KBM-7 (cell line): ENCODE measurements at places on chromosomes 2 and 18.

GRCh38 chr2:213036836-213037235 is 114.6 kb downstream of the IKZF2 start:
- no peak for DNase-seq

DNA sequence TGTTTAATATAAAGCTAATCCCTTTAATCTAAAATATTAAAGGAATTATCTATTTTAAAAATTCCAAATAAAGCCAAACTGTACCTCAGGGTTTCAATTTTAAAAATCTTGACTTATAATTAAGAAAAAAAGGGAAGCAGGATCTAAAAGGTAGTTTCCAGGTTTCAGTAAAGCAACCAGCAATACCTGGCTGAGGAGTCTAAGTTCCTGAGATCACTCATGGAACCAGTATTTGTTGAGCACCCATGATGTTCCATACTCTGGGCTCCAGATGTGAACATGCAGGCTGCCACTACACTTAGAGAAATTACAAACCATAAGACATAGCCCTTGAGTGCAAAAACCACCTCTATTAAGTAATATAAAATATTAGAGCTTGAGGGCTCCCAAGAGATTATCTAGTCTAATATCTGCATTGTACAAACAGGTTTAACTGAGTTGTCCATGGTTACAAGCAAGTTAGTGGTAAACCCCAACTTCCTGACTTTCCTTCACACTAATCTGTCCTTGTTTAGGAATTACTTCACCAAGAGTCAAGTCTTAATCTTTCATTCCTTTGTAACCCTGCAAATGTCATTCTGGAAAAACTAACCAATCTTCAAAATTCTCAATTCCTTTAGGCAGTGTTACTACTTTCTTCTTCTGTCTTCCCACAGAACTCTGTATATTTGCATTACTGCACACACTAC is 49.2 kb downstream of the CLASP1 start:
- DNase-seq: no peak

GRCh38 chr2:19949071-19949470 is 40.8 kb downstream of the WDR35 start:
- no peak for DNase-seq

GRCh38 chr18:58135183-58135641 is 91.2 kb downstream of the NEDD4L start:
- DNase-seq: peak; percentile 8

- no peak for DNase-seq
Measured at GRCh38 chr2:190837952-190838361, 42.7 kb upstream of the GLS start.

DNA sequence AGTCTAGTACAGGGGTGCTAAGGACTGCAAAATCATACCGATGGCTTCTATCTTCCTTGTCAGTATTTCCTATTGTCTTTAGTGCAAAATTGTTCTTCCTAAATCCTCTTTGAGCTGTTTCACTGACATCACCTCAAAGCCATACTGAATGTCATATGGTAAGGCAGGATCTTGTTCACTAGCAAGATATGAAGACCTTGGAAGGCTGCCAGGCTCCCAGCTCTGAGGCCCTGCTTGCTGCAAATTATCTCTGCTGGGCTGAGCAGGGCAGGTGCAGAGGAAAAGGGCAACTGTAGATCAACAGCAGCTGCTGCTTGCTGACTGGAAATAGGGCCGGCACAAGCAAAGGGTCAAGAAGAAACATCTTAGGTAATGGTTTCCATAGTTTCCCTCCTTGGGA is 58.2 kb downstream of the PMAIP1 start:
- DNase-seq: peak; percentile 79

GRCh38 chr18:3321133-3321812 is 59.3 kb downstream of the MYL12B start:
- DNase-seq: no peak

DNA sequence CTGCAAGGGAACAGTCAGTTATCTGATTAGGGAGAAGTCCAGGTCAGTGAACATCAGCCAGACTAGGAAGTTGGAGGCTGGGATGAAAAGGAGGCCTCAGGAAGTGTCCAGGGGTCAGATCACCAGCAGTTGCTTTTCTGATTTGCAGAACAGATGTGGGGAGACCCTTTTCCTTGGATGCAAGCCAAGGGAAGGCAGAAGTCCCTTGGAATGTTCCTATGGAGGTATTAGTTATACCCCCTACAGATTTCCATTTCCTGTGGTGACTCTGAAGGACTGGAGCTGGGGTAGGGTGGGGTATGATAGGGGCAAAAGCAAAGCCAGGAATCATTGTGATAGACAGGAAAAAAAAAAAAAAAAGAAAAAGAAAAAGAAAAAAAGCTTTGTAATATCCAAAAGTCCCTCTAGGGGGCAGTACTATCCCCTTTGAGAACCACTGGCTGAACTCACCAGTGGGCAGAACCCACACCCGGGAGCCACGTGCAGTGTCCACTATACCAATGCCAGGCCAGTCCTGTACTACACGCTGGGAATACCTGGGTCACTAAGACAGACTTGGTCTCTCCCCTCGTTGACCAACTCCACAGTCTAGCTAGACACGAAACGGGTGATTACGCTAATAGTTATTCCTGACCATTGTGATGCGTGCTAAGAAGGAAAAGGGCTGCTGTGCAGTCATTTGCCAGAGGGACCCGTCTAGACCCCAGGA is 7.4 kb downstream of the DYSF start:
- DNase-seq: peak; percentile 61

DNA sequence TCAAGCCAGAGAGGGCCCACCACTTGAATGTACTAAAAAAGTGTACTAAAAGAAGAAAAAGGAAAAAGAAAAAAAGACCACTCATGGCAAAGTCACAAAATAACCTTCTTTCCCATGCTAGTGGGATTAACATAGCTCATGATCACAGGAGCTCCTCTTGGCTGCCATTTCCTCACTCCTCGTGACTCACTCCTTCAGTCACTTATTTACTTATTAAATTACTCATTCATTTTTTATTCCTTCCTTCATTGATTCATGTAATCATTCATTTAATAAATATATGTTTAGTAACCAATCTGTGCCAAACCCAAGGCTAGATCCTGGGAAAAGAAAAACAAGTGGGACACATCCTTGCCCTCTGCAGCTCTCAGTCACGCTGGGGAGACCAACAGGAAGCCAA is 300.5 kb downstream of the INSIG2 start:
- DNase-seq: no peak
